ENCODE measurements at places on chromosomes 2 and 18.

- DNase-seq: no peak
Measured at GRCh38 chr2:13986119-13986720, 646.3 kb upstream of the LRATD1 start.

DNA sequence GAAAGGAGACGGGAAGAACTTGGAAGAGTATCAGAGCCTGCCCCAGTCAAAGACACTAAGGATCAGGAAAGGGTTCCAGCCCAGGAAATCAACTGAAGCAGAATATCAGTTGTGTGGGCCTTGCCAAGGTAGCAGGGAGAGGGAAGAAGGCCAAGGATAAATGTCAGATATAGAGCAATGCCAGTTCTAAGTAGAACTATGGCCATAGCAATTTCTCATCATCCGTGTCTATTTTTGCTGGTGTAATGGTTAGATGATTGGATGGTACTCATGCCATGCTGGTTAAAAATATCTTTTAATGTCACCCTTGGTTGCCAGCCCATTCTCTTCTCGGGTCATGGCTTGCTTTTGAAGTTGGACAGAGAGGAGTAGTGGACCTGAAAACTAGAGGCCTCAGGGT is 41.9 kb downstream of the MAIP1 start:
- no peak for DNase-seq

- DNase-seq: peak; percentile 10
Measured at GRCh38 chr18:73283032-73283431, 415.2 kb upstream of the NETO1 start.

- peak; percentile 60 for DNase-seq
Measured at GRCh38 chr2:190477661-190478454, 56.7 kb downstream of the NEMP2 start.

DNA sequence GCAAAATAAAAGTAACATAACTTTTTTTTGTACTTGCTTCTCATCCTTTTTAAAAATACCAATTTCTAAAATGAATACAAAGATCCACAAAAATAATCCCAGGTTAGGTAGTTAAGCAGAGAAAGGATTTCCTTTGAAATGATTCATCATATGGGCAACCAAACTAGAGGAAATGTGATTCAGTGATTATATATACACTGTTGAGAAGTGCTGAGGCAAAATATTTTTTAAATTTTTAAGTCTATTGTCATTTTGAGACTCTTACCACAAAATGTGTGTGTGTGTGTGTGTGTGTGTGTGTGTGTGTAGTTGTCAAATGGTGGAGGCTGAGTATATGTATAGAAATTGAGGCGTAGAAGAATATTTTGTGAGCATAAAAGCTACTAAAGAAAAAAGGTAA is 1075.3 kb downstream of the LRP1B start:
- peak; percentile 22 for DNase-seq

GRCh38 chr2:201484805-201485204 is 33.3 kb downstream of the STRADB start:
- peak; percentile 8 for DNase-seq

- DNase-seq: no peak
Measured at GRCh38 chr2:204678031-204678430, 132.8 kb downstream of the PARD3B start.

DNA sequence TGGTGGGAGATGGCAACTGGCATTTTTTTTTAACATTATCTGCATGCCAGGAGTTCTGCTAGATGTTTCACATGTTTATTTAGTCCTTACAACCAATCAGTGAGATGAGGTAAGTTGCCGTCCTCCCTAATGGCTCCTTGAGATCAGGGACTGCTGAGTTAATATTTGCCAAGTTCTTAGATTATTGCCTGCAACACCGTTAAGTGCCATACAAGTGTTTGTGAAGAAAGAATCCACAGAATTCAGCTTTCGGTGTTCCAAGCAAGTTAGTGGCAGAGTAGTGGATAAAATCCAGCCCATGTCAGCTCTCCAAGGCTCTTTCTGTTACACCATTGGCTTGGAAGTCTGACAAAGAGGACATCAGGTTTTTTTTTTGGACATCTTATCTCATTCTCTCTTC is 95.9 kb downstream of the C1QL2 start:
- DNase-seq: no peak

DNA sequence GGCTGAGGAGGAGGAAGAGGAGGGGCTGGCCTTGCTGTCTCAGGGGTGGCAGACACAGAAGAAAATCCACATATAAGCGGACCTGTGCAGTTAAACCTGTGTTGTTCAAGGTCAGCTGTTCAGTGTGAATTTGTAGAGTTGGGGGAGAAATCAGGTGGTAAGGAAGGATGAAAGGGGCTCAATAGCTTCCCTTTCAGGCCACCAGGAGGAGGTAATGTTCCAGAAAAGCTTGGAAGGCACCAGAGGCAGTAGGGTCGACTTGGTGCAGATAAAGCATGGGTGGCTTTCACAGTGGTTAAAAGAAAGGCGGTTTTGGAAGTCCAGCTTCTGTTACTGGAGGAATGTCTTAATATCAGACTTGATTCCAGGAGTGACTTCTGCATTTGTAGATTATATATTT is 167.4 kb downstream of the THSD7B start:
- DNase-seq: no peak

DNA sequence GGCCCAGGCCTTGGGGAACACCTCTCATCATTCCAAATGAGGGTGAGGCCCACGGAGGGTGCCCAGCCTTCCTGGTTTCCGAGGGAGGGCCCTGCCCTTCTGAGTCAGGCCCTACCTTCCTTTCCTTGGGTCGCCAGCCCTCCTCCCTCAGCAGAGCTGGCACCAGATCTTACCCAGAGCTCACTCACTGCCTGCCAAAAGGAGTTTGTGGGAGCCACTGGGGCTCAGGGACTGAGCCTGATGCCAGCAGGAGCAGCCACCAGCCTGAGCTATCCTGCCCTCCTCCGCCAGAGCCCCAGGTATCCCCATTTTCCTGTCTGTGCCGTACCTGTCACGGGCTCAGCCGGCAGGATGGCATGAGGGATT is 64.1 kb downstream of the NRP2 start:
- DNase-seq: no peak

DNA sequence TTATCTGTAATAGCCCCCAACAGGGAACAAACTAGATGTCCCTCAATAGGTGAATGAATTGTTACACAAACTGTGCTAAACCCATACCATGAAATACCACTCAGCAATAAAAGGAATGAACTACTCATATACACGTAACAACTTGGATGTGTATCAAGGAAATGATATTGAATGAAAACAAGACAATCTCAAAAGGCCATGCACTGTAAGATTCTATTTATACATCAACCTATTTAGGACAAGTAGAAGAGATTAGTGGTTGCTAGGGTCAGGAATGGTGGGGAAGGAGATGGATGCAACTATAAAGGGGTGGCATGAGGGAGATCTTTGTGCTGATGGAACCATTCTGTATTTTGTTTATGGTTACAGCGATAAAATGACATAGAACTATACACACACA is 47.1 kb downstream of the KANSL3 start:
- no peak for DNase-seq

- DNase-seq: no peak
Measured at GRCh38 chr18:11502368-11502767, 107.0 kb upstream of the SLC35G4 start.

- peak; percentile 60 for DNase-seq
Measured at GRCh38 chr2:110157153-110157793, 41.7 kb upstream of the MALL start.

GRCh38 chr2:172931256-172931894 is 144.3 kb upstream of the MAP3K20 start:
- DNase-seq: no peak
